ENCODE measurements at places on chromosomes 1 and 21.

- DNase-seq = no peak
Observed at GRCh38 chr1:27049607-27050006, 37.0 kb upstream of the TENT5B start.

DNA sequence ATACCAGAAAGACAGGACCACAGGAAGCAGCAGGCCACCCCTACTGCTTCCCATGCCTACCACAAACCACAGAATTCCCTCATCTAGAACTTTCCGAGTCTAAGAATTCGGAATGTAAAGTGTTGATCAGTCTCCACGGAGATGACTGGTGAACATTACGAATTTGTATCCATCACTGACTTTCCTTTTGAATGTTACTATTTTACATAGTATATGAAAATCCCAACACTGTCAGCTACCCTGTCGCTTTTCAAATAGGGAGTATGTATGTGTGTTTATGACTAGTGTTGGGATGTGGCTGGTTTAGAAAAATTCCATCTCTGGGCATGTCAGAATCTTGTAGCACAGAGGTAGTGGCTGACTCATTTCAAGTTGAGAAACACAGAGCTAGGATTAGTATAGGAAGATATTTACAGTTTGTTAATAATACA lies 118.2 kb downstream of the COQ8A start:
- DNase-seq = no peak

DNA sequence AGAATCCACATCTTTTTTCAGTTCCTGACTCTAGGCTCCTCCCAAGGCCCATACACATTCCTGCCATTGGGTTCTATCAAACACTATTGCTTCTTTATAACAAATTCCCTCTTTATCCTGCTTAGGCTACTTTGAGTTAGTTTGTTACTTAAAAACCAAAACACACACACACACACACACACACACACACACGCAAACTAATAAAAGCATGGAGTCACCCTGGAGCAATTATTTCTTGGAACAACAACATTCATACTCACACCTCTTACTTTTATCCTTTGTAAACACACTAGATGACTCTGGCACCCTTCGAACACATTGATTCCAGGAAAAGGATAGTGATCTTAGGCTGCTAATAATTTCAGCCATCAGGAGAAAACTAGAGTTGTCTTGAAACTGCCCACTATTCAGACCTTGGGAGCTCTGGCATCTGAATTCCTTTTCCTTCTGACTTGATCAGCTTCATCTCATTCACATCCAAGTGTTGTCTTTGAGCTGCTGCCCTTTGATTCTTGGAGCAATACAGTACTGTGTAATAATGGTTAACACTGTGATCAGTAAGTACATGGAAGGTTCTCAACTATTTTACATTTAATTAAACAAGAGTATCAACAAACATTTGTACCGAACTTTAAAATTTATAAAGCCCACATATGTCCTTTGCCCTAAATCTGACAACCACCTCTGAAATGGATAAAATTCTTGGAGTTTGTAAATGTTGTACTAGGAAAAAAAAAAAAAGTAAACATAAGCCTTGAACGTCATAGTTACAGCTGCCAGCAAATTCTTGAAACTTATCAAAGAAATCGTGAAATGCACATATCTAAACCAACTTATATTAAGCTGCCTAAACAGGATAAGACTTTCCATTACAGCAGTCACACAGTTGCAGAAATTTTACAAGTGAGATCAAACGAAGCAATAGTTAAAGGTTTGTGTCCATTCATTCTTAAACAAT lies 2.8 kb upstream of the SEC22B start:
- peak; percentile 1 for DNase-seq

- DNase-seq = peak; percentile 50
Observed at GRCh38 chr1:109273570-109274288, 9.2 kb downstream of the PSRC1 start.

GRCh38 chr1:167675440-167675839 lies 45.4 kb downstream of the RCSD1 start:
- DNase-seq = no peak

GRCh38 chr1:206704226-206704625 lies 19.5 kb downstream of the MAPKAPK2 start:
- no peak for DNase-seq

GRCh38 chr21:42651515-42652401 lies 1.7 kb upstream of the PDE9A start:
- no peak for DNase-seq

- no peak for DNase-seq
Observed at GRCh38 chr1:29441916-29442668, 205.8 kb downstream of the PTPRU start.

DNA sequence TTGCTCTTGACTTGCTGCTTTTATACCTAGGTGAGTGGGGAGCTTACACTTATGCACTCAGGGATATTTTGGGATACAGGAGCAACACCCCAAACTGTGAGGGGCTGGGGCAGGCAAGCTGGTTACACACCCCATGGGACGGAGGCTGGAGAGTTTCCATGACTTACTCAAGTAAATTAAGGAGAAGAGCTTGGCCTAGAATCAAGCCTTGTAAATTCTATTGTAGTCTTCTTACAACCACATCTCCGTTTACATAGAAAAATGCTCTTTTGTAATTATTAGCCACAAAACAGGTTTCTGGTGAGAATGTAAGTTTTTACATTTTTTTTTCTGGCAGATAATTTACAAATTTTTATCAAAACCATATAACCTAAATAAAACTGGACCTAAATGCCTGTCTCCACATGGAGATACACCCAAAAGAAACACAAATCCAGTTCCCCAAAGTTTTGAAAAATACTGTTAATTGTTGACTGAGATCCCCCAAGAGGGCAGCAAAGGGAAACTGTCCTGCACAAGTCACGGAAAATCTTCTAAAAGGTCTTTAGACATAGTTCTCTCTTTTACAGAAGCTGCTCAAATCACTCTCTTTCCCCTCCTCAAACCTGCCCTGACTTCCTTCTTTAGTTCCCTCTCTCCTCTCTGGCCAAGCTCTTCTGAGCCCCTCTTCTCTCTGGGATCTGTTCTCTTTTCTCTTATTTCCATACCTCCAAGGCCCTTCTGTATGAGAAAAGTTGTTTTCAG lies 134.0 kb downstream of the HIVEP3 start:
- DNase-seq = no peak

GRCh38 chr1:3697810-3698209 lies 45.5 kb downstream of the TP73 start:
- no peak for DNase-seq

DNA sequence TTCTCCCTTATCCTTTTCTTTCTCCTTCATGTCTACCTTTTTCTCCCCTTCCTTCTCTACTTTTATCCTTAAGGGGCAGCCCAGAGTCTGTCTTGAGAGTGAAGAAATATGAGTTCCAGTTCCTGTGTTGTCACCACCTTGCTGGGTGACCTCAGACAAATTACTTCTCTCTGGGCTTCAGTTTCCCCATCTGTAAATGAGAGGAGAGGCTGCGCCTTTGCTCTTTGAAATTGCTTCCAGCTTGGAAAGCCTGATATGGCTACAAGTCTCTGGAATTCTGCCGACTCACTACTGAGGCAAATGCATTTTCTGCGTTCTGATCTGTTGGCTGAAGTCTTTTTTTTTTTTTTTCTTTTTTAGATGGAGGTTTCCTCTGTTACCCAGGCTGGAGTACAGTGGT lies 119.2 kb downstream of the SYF2 start:
- DNase-seq = no peak

DNA sequence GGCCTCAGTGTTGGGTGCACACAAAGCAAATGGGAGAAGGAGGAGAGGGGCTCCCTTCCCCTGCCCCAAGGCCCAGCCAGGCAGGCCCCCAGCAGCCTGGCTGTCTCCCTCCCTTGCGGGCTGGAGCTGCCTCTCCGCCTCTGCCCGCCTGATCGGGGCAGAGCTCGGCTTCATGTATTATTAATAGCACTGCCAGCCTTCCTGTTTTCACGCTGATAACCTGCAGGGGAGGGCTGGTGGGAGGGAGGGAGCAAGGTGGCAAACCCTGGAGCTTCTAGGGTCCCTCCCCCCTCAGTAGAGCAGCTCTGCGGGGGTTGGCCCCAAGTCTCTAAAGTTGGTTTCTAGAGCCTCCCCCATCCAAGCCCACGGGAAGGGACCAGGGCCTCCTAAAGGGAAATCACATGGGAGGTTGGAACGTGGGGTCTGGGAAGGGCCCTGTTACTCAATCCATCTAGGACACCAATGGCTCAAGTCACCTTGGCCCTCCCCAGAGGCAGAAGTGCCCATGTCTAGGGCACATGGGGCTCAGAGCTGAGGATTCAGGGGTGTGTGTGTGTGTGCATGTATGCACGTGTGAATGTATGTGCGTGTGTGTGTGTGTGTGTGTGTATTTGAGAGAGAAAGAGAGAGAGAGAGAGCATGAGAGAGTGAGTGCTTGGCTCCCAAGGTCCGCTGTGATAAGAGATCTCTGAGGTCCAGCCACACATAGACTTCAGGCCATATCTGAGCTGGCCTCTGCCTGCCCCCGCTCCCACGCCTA lies 21.8 kb upstream of the POU3F1 start:
- DNase-seq = no peak

GRCh38 chr1:90809996-90810395 lies 92.9 kb upstream of the BARHL2 start:
- no peak for DNase-seq

DNA sequence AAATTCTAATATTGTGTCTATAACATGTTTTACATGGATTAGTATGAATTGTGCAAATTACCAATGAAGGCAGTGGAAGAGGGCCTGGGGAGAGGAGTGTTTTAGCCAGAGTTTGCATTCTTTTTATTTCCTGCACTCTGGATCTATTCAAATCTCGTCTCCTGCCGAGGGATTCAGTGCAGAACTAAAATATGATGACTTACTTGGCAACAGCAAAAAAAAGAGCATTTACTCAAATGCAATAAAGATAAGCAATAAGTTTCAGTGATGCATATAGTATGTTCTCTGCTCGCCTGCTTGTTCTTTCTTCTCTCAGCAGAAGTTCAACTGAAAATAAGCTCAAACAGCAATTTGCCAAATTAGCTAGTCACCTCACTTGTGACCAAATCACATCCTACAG lies 33.4 kb upstream of the NRIP1 start:
- no peak for DNase-seq

DNA sequence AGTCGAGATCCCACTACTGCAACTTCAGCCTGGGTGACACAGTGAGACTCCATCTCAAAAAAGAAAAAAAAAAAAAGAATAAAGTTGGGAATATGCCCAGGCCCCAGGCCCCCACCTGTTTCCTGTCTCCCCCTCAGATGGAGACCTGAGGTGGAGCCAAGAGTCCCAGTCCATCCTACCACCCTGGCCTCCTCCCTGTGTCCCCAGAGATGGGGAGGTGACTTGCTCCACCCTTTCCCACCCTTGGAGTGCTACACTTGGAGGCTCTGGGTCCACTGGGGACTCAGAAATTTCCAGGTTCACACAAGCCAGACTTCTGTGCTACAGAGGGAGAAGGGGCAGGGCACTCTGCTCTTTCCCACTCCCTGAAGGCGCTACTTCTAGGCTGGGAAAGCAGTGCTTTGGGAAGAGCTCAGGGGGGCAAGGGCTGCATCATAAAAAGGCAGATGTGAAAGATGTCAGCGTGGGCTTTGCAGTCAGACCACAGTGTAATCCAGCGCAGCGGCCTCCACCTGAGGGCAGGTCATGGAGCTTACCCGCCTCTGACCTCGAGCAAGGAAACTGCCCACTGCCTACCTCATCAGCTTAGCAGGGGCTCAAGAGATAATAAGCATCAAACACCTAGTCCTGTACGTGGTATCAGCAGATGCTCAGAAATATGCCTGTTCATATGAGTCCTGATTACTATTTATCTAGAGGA lies 13.4 kb downstream of the TMEM63A start:
- DNase-seq = peak; percentile 46

DNA sequence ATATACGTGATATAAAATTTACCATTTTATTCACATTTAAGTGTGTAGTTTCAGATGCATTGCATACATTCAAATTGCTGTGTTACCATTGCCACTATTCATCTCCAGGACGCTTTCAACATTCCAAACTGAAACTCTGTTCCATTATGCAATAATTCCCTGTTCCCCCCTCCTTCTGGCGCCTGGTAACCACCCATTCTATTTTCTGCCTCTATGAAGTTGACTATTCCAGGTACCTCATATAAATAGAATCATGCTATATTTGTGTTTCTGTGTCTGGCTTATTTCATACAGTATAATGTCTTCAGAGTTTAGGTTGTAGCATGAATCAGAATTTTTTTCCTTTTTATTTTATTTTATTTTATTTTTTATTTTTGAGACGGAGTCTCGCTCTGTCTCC lies 41.7 kb downstream of the SLC22A15 start:
- DNase-seq = no peak

DNA sequence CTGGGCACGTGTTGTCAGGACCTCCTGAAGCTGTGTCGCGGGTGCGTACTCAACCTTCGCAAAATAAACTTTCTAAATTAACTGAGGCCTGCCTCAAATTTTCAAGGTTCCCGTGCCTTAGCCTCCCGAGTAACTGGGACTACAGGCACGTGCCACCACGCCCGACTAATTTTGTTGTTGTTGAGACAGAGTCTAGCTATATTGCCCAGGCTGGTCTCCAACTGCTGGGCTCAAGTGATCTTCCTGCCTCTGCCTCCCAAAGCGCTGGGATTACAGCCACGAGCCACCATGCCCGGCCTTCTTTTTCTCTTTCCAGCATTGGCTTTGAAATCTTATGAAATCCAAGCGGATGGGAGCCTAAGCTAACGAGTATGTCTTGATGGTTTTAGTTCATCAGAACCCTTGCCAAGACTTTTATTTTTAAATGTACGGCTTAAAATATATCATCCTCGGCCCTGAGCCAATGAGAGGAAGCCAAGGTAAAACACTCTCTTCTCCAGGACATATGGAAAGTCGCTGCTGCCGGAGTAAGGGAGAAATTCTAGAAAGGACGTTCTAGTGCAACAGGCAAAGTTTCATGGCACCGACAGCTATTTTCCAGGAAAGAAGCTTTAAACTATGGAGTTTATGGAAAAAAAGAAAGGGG lies 12.7 kb upstream of the ERVH48-1 start:
- no peak for DNase-seq

DNA sequence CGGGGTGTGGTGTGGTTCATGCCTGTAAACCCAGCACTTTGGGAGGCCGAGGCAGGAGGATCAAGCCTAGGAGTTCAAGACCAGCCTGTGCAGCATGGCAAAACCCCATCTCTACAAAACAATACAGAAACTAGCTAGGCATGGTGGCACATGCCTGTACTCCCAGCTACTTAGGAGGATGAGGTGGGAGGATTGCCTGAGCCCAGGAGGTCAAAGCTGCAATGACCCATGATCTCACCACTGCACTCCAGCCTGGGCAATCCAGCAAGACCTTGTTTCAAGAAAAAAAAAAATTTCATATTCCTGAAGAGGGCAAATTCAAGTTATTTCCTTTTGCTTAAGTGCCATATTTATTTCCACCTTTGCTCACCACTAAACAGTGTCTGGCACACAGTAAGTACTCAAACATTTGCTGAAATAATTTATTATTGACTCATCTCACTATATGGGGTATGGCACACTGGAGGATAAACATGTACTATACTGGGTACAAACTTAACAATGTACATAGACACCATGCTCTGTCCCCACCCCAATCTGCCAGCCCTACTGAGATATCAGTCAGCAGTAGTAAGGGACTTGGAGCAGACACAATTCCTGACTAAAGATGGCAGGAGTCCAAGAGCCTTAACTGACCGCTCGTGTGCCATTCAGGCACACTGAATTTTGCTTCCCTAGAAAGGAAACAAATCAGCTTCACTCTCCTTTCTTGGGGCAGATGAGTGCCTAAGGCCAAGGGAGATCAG lies 15.5 kb downstream of the MEAF6 start:
- peak; percentile 42 for DNase-seq

GRCh38 chr1:114559356-114559755 lies 22.1 kb downstream of the BCAS2 start:
- DNase-seq = no peak

- no peak for DNase-seq
Observed at GRCh38 chr1:168330285-168330684, 49.6 kb downstream of the TBX19 start.

- DNase-seq = peak; percentile 31
Observed at GRCh38 chr1:151790940-151791651, 796 bp upstream of the TDRKH start.
